CD14-positive monocyte (primary cell): ENCODE measurements at places on chromosomes 3 and 15.
A peak's percentile ranks its signal among the peaks of the same experiment; 100 is the strongest.

GRCh38 chr3:16700651-16701050 is 95.4 kb upstream of the DAZL start:
- no peak for DNase-seq

DNA sequence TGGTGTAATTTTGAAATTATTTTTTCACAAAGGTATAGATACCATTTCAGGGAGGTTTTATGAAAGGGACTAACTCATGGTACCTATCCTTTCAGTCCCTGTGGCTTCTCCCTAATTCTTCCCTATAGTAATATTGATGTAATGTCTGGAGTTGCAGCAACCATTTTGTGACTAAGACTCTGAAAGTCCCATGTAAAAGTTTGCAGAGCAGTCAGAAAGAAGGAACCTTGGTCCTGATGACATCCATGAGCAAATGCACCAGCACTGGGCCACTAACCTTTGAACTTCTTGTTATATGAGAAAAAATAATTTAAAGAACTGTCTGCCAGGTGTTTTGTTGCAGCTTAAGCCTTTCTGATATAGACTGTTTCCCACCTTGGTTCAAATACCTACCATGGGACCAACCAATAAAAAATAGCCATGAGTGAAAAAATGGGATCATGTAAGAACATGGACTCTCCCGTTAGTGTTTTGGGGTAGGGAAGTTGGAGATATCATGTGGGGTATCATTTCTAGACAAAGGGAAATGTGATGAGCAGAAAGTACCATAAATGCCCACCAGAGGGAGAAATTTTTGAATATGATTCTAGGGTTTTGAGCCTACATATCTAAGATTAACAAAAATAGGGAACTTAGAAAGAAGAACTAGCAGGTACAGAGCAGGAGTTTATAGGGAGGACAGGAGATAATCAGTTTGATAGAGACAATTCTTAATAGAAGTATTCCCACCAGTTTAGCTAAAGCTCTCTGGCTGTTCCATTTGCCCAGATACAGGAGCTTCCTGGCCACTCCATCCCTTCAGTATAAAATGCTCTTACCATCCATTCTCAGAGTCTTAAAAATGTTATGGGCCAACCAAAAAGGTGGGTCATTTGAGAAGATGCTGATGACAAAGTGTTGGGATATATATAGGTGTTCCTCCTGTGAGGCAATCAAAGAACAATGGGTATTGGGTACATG is 3.4 kb upstream of the CPOX start:
- DNase-seq = peak; percentile 83

- no peak for DNase-seq
Measured at GRCh38 chr3:197518881-197519421, 36.8 kb downstream of the BDH1 start.

DNA sequence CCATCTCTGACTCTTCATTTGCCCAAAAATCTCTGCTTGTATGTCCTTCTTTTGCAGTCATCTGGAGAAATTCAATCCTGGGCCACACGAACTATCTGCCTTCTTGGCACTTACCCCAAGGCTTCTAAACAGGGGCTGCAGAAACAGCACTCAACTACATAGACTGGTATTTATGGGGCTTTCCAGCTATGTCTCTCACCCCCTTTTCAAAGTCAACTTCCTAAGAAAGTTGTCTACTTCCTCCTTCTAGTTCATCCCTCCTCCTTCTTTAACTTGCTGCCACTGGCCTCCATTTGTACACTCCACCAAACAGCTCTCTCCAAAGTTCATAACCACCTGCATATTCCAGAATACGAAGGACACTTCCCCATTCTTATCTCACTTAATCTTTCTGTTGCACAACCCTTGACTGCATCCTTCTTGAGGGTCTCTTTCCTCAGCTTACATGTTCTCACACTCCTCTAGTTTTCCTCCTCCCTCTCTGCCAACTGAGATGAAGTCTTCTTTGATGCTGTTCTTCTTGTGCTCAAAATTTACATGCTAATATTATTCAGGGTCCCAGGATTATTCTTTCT is 55.2 kb downstream of the PLD1 start:
- peak; percentile 32 for DNase-seq

DNA sequence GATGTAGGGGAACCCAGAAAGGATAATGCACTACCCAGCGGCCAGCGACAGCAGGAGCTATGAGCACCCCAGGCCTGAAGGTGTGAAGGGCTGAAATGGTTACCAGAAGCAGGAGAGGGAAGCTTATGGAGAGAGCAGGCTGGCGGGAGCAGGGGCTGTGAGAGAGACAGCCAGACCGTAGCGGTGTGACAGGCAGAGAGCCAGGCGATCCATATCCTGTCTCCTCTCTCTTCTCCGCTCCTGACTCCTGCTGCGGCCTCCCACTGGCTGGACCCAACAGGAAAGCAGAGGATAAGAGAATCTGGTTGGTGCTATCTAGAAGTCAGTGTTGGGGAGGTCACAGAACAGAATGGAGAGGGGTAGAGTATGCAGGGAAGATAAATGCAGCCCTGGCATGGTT is 49.9 kb downstream of the BTD start:
- no peak for DNase-seq

DNA sequence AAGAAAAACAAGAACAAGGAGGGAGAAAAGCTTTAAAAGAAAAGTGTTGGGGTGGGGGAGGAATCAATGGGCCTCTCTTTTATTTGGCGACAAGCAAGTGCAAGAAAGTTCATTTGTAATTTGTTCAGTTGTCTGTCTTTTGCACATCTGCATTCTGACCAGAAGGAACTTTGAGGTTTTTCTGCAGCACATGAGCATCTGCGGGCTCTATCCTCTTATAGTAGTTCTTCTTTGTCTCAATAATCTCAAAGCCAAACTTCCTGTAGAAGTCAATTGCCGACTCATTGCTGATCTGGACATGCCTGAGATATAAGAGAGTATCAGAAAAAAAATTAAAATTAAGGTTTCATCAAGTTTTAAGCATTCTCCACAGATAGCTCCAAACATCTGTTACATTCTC is 24.4 kb downstream of the NAA50 start:
- no peak for DNase-seq

DNA sequence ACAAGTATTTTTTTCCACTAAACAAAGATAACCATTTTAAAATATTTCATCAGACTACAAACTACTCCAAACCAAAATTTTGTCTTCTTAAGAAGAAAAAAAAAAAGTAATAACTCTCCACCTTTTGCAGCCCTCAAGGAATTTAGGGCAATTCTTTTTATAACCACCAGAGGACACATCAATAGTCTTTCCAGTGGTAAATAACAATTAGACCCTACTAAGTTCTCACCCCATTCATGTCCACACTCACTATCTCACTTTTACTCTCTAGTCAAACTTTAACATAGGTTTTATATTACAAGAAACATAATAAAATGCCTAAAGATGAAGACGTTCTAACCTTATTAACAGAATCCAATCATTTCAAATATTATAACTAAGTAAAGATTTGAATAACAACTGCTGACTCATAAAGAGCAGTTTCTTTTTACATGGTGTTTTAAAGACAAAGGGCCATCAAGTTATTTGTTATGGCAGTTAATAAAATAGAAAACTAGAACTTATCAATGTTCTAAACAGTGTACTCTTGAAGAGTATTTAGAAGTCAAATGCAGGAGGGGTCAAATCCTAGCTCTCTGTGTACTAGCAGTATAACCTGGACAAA is 33.0 kb downstream of the CCDC39 start:
- no peak for DNase-seq

DNA sequence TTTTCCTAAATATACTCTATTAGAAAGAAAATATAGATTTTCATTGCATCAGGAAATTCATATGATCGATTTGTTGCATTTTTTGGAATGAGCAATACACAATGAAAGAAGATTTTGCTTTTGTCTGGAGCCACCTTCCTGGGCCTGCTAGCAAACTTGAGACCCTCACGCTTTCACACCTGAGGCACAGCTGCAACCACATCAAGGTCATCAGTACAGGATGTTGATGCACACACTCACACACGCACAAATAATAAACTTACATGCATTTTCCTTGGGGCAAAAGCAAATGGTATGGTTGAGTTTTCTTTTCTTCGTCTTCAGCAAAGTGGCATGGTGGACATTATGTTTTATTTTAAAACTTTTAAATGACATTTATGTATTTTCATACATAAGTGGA is 64.8 kb upstream of the SATB1 start:
- no peak for DNase-seq

- DNase-seq = no peak
Measured at GRCh38 chr3:50195501-50196252, 4.3 kb downstream of the GNAT1 start.

GRCh38 chr3:161549261-161549660 is 52.7 kb downstream of the OTOL1 start:
- DNase-seq = no peak

DNA sequence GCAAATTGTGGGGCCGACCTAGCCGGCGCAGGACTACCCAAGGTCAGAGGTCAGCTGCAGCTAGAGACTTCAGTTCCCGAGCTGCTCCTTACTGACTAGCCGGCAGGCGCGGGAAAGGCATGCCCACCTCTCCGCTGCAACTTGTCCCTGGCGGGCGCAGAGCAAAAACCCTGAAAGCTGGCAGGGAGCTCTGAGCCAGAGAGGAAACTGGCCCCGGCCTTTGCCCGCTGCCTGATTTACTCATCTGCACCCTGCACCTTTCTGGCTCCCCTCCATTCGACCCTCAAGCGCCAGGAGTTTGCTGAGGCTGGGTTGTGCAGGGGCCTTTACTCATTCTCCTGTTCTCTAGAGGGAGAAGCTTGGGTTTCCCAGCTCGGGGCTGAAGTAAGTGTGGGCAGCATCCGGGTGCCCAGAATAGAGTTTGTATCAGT is 1.5 kb downstream of the ZIC4 start:
- DNase-seq = no peak

DNA sequence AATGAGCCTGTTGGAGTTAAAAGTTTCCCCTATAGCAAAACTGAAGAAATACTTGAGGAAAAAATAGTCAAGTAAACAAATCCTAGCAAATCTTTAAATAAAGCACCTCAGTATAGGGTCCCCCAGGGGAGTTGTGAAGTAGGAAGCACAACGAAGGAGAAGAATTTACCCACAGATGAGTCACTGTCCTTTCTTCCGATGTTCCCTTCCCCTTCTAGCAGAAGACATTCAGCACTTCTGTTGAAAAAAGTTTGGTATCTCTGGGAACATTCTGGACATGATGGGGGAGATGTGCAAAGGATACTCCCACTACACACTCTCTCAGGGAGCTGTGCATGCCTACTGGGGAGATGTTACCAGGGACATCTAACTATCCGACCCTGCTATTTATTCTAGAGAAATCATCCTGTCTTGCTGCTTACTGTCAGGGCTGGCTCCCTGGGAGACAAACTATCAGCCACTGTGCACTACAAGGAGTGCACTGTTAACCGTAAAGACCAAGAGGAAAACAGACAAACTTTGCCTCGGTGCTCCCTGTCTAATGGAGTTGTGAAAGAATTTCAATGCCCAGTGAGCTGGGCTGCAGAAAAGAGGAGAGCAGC is 93.8 kb downstream of the RFTN1 start:
- peak; percentile 28 for DNase-seq

DNA sequence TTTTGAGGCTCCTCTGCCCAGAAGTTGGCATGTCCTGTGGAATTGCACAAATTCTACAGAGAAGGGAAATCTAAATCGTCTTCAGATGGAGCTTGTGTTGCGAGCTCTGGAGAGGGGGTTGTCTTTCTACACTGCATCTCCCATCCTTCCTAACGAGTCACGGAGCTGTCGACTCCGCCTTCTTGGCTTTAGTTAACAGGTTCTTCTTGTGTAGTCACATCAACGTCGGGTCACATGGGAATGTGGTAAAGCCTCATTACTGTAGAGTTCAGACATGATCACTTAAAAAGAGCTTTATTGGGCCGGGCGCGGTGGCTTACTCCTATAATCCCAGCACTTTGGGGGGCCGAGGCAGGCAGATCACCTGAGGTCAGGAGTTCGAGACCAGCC is 60.0 kb downstream of the DNASE1L3 start:
- DNase-seq = no peak

DNA sequence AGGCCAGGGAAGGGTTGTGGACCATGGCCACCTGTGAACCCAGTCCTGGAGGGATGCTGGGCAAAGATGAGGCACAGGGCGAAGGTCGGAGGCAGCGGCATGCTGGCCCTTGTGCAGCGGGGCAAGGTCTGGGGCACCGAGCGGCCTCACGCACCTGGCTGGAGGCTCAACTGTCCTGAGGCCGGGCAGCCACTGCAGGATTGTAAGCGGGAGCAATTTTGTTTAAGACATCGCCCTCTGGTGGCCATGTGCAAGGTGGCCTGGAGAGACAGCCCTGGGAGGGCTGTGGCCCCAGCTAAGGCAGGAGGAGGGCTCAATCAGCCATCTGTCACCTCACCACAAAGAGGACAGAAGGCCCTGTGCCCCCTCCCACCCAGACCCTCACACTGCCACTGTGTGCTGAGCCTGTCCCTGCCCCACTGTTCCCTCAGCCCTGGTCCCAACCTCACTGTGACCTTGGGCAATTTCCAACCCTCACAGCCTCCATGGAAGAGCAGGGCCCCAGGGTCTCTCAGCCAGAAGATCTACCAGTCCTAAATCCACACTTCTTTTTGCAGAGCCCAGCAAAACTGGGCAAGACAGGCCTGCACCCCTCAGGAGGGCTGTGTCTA is 46.2 kb downstream of the TPRA1 start:
- peak; percentile 38 for DNase-seq

- no peak for DNase-seq
Measured at GRCh38 chr15:65303687-65304380, 643 bp upstream of the RNU5B-1 start.

GRCh38 chr3:105157067-105157765 is 209.5 kb upstream of the ALCAM start:
- DNase-seq = no peak

DNA sequence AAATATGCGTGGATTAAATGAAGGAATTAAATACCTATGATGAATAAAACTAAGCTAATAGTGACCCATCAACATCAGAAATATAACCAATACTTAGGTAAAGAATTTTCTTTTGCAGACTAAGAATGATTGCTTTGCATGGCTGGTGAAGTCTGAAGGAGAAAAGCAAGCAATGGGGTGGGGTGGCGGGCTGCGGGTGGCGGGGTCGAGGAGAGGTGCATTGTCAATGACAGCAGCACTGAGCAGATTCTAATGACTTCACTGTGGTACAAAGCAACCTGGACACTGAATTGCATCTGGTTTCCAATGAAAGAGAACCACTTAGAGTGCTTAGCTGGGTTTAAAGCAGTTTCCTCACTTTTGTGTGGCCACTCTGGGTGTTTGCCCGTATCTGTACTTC is 171.5 kb upstream of the IL12A start:
- DNase-seq = no peak

GRCh38 chr3:35745351-35745750 is 106.0 kb downstream of the ARPP21 start:
- no peak for DNase-seq

DNA sequence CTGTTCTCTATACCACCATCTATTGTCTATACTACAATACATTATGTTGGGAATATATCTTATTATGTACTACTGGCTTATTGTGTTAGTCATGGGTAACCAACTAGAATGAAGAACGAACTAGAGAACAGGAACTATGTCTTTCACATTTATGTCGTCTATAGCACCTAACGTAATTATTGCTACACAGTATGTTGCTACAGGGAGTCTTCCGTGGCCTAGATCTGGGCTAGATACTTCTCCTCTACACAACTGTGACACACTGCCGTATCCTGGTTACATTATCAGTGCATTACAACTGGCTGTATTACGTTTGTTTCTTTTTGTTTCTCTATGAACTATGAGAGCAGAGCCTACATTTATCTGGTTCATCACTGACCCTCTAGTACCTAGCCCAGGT is 34.0 kb downstream of the SCG5 start:
- peak; percentile 40 for DNase-seq
